ENCODE measurements at places on chromosomes 5 and 9.

GRCh38 chr5:12013351-12013750 lies 109.1 kb upstream of the CTNND2 start:
- no peak for DNase-seq

DNA sequence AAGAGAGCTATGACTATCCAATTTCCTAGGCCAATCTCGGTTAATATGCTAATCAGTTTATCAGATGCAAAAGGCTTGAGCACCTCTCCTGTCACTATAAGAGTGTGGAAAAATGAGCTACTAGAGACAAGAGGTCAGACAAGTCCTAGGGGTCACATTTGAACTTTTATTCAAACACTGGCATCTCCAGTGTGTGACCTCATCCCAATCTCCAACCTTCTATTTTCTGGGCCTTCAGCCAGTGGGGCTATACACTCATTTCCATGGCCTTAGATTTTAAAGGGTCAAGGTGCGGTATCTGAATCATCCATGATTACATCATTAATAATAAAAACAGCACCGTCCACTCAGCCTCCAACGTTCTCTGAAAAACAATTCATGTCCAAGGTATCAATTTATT lies 139.6 kb upstream of the LRRTM2 start:
- DNase-seq = no peak

- DNase-seq = no peak
These were observed 227.0 kb downstream of the FSTL4 start for GRCh38 chr5:133385346-133385745.

DNA sequence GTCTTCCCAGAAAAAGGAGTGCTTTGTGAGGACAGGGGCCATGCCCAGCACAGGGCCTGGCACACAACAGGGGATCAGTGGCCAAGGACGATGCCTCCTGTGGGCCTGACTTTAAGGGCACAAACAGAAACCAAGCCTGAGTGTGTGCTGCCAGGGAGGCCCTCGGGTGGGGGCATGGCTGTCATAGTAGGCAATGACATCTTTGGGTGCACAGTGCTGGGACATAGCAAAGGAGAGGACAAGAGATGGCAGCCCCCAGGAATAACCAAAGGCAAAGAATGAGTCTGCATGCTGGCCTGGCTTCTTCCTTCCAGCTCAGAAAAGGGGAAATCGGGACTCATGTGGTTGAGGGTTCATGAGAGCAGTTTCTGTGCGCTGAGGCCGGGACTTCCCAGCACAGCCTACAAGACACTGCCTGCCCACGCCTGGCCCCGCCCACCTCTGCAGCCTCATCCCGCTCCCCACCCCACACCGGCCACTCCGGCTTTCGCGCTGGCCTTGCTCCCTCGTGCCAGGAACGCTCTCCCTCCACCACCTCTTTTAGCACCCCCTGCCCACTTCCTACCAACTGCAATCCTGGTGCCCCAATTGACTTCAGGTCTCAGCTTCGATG lies 13.8 kb upstream of the LHX2 start:
- no peak for DNase-seq

Measured in AG09319 (cell line).